ENCODE measurements at places on chromosomes 1 and 21. TPM values are rescaled to one million over a fixed set of nuclear protein-coding genes. Genes with fewer than 3 reads are reported as not detected.

Gene ZNF683
- not detected for total RNA-seq

Gene TNN
- not detected for total RNA-seq

Gene CD52
- total RNA-seq = not detected

Gene MYBPH
- 1.0 TPM for total RNA-seq

Gene RPE65
- not detected for total RNA-seq

Gene RUNX1
- total RNA-seq = 71.9 TPM

Gene NKAIN1
- total RNA-seq = 0.50 TPM

Gene INAVA
- total RNA-seq = not detected

Gene S100B
- 0.62 TPM for total RNA-seq

Gene SOX13
- total RNA-seq = 6.6 TPM

Gene SPAG17
- not detected for total RNA-seq

Gene DFFB
- total RNA-seq = 4.5 TPM

Gene S100PBP
- 12.9 TPM for total RNA-seq

Gene WNT2B
- total RNA-seq = 3.3 TPM

Gene MNDA
- not detected for total RNA-seq

Gene AGMAT
- total RNA-seq = 0.39 TPM

Gene B4GALT2
- 48.9 TPM for total RNA-seq

Gene CLIC4
- 311 TPM for total RNA-seq

Gene ITLN2
- not detected for total RNA-seq

Gene LCE2A
- total RNA-seq = not detected

Gene IFI44
- 14.6 TPM for total RNA-seq

Gene TMEM200B
- 12.5 TPM for total RNA-seq

Gene NFYC
- total RNA-seq = 17.3 TPM

Gene PGBD5
- total RNA-seq = under 0.01 TPM

Gene S1PR1
- 2.7 TPM for total RNA-seq

Gene RAD54L
- total RNA-seq = 0.62 TPM

Gene FGR
- total RNA-seq = not detected

Gene F13B
- total RNA-seq = not detected

Gene CYP4A11
- not detected for total RNA-seq

Gene FNDC10
- 12.5 TPM for total RNA-seq

Gene RASAL2
- 16.5 TPM for total RNA-seq

Gene ETNK2
- 7.5 TPM for total RNA-seq

Gene DYNLT5
- not detected for total RNA-seq

Gene PKP1
- total RNA-seq = 0.19 TPM

Gene HRNR
- not detected for total RNA-seq

Gene PRKAA2
- total RNA-seq = 0.06 TPM

Gene PUSL1
- total RNA-seq = 33.3 TPM

Gene TNNT2
- 0.78 TPM for total RNA-seq

Gene RGS1
- not detected for total RNA-seq

Gene CFAP126
- not detected for total RNA-seq

Gene LSM10
- 40.0 TPM for total RNA-seq

Gene SLAMF7
- not detected for total RNA-seq

Gene UQCRHL
- 1.3 TPM for total RNA-seq

Gene GIPC2
- 0.12 TPM for total RNA-seq

Gene SLC25A34
- total RNA-seq = 0.06 TPM

Gene ANXA9
- not detected for total RNA-seq

Gene DNASE2B
- not detected for total RNA-seq

Gene FNDC5
- total RNA-seq = 1.00 TPM

All from cardiac ventricle fibroblast (primary cell).